ENCODE measurements at places on chromosomes 11 and 22. TPM values are rescaled to one million over a fixed set of nuclear protein-coding genes. Genes with fewer than 3 reads are reported as not detected.

DNA sequence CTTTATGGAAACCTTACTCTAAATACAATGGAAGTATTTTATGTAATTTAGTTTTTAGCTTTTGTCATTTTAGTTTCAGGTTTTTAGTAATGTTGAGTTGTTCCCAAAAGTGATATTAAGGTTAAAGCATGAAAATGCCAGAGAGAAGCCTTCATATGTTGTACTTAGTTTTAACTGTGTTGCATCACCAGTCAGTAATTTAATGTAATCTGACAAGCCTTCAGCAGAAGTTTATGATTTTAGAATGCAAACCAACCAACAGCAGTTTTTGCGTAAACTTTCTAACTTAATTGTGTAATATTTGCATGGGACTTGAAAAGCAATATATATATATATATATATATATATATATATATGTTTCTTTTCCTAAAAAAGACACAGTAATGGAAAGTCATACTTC lies 110.6 kb downstream of the MSANTD4 start:
- no peak for DNase-seq

DNA sequence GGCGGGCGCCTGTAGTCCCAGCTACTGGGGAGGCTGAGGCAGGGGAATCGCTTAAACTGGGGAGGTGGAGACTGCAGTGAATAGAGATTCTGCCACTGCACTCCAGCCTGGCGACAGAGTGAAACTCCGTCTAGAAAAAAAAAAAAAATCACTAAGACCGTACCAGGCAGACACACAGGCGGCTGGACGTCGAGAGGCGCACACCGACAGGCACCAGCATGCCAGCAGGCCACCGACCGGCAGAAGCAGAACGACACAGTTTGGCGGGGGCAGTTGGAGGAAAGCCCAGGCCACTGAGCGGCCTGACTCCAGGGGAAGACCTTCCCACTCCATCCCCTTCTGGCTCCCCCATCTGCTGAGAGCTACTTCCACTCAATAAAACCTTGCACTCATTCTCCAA lies 17.5 kb downstream of the OR10D3 start:
- no peak for DNase-seq

DNA sequence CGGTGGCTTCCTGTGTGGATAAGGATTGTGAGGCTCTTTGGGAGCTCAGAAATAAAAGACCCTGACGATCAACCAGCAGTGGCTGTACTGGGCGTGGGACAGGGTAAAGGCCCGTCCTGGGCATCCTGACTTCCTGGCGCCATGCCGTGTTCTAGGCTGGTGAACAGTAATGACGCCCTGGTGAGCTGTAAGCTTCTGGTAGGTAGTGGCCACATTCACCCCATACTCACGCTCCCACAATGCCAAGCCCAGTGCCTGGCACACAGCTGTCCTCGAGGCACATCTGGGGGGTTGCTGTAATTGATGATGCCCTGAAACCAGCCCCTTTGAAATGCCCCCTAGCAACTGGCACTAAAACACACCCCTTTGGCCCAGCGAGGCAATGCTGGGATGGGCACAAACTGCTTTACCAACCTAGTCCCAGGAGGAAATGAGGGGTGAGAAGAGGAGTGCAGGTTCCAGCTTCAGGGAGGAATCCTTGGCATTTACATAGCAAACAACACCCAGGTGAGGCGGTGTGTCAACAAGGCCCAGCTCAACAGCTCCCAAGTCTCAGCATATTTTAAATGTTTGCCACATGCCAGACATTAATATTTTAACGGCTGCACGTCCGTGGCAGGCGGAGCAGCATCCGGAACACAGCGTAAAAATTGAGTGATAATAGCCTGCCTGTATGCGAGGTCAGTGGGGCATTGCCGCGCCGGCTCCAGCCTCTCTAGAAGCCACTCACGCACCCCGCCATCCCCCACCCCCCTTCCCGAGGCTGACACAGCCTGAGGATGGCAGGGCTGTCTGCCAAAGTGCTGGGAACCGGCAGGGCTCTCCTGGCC lies 79.3 kb downstream of the DSCAML1 start:
- DNase-seq: no peak

DNA sequence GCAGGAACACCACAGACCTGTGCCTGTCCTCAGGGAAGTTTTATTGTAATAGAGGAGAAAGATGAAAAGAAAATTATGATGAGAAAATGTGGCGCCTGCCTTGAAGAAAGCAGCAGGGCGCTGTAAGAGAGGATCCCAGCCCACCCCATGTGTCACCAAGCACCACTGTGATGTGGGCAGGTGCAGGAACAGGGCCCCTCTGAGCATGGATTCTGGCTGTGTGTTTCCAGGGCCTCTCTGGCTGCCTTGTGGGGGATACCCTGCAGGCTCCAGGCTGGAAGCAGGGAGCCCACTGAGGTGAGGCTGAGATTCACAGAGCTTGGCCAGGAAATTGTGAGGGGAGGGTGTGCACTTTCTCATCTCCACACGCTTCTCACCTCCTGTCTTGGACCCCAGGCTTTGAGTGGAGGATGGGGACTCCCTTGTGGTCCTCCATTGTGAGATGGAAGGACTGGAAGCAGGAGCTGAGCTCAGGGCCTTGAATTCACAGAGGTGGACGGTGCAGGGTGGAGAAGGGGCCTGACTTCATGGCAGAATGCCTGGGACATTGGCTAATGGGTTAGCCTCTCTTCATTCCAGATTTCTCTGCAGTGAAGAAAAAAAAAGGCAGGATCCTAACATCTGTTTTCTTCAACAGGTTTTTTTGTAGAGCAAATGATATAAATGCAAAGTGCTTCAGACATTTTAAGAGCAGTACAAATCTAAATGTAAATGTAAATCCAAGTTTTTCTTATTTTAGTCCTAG lies 246.6 kb upstream of the B3GAT1 start:
- no peak for DNase-seq

- DNase-seq: no peak
Measured at GRCh38 chr11:66051371-66051765, 796 bp upstream of the SF3B2 start.

- DNase-seq: no peak
Measured at GRCh38 chr11:1480191-1480554, 6.4 kb downstream of the MOB2 start.

DNA sequence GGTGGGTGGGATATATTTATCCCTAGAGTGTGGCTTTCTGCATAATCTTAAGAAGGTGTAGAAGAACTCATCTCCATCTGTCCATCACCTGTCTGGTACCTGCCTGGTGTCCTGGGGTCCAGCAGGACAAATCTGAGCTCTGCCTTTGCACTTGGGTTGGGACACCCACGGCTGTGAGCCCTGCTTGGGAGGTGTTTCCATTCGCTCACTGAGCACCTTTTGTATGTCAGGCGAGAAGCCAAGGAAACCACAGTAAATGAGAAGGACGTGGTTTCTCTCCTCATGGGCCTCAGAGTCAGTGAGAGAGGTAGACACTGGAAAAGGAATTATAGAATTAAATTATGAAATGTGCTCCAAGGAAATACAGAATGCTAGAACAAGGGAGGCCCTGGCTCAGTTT lies 555.9 kb downstream of the MIAT start:
- no peak for DNase-seq

GRCh38 chr11:83641511-83641910 lies 355.3 kb upstream of the CCDC90B start:
- peak; percentile 85 for DNase-seq

GRCh38 chr11:92657226-92657625 lies 312.2 kb upstream of the MTNR1B start:
- DNase-seq: no peak

GRCh38 chr11:73271936-73272679 lies at the start of gene P2RY6:
TSS of gene P2RY6 (plus strand) at chr11:73272338. CDS start at chr11:73296519, 24,181 bp downstream.
- DNase-seq: peak; percentile 34

DNA sequence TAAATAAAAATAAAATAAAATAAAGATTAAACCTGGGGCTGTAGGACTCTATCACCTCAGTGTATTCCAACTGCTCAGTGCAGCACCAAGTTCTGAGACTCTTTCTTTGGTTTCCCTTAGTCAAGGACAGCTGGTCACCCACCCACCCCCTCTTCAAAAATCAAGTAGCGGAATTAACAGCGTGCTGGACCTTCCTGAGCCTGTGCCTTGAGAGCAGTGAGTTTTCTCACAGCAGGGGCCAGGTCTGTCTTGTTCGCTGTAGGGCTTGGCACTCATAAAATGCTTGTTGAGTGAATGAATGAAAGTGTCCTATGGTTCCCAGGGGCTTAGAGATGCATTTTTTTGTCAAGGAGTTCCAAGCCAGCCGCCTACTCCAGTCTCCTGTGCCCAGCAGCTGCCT lies 2.9 kb upstream of the ALX4 start:
- DNase-seq: no peak

GRCh38 chr11:14537134-14537599 lies 17.0 kb upstream of the PSMA1 start:
- peak; percentile 55 for DNase-seq

The PLEKHB1 gene
- 1.1 TPM for total RNA-seq

DNA sequence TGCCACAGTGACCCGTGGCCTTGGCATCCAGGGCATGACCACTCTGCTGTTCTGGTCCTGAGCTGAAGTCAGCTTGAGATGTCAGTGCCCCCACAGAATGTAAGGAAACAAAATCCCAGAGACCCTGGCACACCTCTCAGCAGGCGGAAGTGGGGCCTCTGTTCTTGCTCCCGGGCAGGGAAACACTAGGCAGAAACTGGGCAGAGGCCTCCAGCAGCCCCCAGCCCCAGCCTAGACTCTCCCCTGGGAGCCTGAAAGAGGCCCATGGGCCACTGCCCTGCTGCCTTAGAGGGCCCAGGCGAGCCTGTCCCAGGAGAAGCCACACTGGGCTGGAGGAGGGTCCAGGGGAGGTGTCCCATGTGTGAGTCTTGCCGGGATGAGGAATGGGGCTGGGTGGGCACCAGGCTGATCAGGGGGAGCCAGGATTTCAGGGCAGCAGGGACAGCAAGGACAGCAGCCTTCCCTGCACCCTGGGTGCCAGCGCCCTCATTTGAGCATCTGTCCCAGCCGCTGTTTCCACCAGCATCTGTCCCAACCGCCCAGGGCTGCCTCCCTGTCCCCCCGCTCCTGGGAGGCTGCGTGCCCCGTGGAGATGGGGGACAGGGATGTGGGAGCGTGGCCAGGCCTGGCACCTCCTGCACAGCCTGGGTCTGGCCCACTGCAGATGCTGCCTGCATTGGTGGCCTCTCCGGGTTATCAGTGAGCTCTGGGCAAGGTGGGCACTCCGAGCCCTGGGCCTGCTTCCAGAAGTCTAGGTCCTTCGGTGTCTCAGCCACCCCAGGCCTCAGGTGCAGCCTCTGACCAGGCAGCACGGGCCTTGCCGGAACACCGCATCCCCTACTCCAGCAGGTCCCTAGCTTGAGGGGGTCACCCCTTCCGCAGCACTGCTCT lies 1072.4 kb downstream of the BRD1 start:
- DNase-seq: no peak

GRCh38 chr22:30004101-30004500 lies 76.2 kb upstream of the HORMAD2 start:
- DNase-seq: peak; percentile 34

DNA sequence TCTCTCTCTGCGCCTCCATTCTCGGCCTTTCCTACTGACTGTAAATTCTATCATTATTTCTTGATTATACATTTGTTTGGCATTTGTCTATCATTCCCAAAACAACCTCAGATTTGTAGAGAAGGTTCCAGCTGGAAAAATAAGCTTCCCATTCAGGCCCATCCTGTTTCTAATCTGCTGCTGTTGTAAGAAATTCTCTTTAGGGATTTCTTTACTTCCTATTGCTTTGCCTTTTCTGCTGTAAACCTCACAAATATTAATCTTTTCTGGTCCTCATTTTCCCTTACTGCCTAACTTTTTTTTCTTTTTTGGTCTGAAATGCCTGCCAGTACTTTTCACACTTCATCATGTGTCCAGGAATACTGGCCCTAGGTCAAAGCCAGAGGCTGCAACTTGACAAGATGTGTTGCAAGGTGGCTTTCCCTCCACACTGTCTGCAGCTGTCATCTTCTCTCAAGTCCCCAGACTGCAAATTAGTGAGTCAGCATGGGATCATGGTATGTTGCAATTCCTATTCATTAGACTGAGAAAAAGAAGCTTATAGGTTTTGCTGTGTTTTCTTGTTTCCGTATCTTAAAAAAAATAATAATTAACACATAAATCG lies 858.7 kb upstream of the CHORDC1 start:
- peak; percentile 25 for DNase-seq

The OR4A47 gene
- total RNA-seq: not detected

The JRKL gene
- 10.4 TPM for total RNA-seq
